Right forelimb (tissue), 1 donor: ENCODE measurements at places on chromosomes 7 and 10.

GRCh38 chr7:155618708-155619633 lies 25.5 kb upstream of the RBM33 start:
- DNase-seq, result no peak

GRCh38 chr7:127755521-127755920 lies 103.5 kb downstream of the SND1 start:
- DNase-seq, result no peak

DNA sequence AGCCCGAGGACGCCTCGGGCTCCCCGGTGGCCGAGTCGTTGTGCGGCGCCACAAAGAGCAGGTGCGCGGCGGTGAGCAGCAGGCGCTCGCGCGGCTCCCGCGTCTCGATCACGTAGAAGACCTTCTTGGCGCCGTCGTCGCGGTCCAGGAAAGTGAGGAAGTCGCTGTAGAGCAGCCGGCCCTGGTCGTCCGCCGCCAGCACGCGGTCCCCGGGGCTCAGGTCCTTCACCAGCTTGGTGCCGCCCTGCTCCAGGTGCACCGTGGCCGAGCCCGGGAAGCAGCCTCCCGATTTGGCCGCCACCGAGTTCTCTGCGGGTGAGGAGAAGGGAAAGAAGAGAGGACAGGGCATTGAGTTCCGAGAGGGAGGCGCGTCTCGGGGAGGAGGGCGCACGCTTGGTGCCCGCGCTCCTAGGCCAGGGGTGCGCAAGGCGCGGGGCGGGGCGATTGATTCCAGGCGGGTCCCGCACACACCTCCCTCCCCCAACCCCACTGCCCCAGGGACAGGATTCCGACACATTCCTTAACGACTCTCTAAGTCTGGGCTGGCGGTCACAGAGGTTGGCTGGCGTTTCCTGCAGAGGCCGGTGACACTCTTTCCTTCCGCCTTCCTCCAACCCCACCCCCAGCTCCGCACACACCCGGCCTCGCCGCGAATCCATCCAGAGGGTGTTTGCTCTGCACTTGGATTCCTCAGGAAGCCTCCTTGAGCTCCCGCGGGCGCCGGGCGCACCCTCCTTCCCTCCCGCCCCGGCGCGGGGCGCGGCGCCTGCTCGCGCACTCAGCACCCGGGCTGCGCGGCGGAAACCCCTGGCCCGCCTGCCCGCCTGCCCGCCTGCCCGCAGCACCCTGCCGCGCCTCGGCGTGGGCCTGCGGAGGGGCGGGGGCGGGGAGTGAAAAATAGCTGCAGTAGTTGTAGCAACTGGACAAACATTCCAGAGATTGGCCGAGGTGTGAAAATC lies 8.6 kb downstream of the SHH start:
- DNase-seq, result no peak

- no peak for DNase-seq
Measured at GRCh38 chr10:54496852-54497251, 304.2 kb downstream of the PCDH15 start.

DNA sequence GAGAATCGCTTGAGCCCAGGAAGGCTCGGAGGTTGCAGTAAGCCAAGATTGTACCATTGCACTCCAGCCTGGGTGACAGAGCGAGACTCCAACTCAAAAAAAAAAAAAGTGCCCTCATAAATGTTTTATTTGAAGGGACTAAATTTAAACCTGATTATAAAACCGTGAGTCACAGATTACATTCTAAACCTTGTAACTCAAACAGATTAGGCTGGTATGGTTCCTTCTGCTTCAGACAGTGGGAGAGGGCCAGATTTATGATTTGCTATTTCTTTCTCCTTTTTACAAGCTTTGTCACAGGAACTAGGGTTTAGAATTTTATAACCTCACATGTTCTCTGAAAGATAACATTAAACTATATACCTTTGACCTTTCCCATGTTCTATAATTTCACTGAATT lies 801.2 kb upstream of the ZWINT start:
- DNase-seq, result no peak

DNA sequence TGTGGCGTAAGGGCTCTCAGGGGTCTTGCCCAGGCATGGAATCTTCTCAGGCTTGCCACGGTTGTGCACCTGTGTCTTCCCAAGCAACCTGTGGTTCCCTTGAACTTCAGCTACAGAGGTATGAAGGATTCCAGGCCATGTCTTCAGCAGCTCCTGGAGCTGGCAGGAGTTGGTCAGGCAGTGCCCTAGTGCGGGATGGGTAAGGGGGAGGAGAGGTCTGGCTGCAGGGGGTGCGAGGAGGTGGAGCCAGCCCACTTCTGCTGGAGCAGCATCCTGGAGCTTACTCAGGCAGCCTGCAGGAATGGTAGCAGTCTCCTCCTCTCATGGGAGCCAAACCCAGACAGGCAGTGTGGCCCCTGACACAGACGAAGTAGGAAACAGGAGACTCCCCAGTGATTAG lies 3.8 kb upstream of the TRIL start:
- no peak for DNase-seq

GRCh38 chr7:130207642-130208041 lies at the start of gene SSMEM1:
SSMEM1 (plus strand) TSS chr7:130207860; CDS start chr7:130207911, 51 bp downstream.
- no peak for DNase-seq

GRCh38 chr7:120280743-120281142 lies 7.8 kb downstream of the KCND2 start:
- DNase-seq, result no peak

GRCh38 chr10:103619424-103620351 lies 126.2 kb downstream of the NEURL1 start:
- DNase-seq, result no peak

- DNase-seq, result no peak
Measured at GRCh38 chr7:32293833-32294232, 196.3 kb downstream of the LSM5 start.

DNA sequence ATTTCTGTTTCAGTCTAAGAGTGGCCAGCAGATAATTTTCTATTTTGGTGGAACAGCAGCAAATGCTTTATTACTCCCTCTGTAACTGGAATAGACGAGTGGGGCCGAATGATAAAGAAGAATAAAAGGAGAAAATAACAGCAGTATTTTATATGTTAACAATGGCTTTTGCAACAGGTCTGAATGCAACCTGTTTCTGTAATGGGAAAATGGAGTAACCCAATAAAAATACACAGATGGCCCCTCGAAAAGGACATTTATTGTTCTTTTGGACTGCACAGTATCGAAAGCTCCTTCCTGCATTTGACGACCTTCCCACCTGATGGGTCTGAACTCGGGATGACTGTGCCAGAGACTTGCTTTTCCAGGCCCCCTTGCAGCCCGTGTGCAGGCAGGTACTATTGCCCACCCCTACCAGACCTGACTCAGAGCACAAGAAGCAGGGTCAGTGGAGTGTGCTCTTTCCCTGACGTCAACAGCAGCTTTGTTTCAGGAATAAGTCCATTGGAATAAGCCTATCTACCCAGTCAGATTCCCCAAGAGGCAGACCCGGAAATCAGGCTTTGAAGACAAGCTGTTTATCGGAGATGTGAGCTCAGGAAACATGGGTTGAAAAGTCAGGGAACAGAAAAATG lies 306.5 kb upstream of the NEBL start:
- no peak for DNase-seq

DNA sequence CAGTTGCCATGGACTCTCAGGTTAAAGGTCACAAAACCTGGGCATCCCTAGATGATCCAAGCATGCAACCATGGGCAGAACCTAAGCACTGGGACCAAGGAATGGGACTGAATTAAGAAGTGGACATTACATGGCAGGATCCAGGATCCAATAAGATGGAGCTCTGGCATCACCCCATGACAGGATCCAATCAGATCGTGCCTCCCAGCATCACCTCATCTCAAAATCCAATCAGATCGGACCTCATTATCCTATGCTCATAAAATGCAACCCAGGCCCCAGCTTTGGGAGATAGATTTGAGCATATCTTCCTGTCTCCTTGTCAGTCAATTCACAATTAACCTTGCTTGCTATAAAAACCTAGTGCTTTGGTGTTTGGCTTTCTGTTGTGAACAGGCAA lies 616.1 kb downstream of the PARD3 start:
- DNase-seq, result no peak

- DNase-seq, result no peak
Measured at GRCh38 chr7:78968951-78969350, 484.5 kb downstream of the MAGI2 start.
